Pulmonary artery endothelial cell (primary cell): ENCODE measurements at places on chromosomes 16 and 17.

DNA sequence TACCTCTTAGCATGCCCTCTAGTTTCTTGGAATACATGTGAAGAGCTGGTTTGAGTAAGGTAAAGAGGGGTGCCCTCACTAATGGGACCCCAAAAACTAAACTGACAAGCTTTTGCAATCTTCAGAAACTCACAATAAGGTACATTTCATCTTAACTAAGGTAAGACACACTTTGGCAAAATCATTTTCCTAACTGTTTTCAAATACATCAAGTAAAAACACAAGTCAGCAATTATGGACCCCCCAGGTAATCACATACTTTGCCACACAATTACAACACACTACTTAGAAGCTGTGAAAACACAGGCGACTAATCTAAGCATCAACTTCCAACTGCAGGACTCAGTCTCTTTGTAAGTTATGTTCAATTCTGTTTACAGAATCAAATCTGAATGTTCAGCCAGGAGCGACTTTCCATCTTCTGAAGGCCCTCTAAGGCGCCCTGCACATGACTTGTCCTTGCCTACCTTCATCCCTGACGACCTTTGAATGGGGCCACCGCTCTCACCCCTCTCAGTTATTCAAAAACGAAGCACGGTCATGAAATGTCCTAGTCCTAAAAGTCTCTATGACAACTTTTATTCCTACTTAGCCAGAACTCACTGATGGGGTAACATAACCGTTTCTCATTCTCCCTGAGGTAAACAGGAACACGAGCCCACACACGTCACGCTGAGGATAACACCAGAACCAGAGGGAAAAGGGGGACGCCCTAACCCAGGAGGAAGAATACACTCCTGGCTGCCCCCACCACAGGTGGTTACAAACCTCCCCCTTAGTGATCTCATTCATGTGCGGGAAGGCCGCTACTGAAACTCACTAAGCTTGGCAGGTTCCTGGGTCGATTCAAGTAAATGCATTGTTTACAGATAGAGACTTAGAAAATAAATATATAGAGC, 5.5 kb downstream of the CREBBP start:
- DNase-seq = no peak

DNA sequence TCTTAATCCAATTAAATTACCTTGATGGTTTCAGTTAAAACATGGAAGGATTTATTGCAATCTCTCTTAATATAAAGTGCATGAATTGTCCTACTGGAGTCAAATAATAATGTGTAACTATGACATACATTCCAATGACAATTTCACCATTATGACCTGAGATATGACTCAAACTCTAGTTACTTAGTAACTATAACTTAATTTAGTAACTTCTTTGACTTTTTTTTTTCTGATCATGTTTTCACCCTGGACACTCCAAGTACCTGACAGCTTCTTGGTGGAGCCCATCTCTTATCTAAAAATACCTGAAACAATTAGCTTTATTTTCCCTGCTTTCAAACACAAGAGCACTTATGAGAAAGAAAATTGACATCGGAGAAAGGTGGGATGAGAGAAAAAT, 123.7 kb downstream of the STX8 start:
- DNase-seq = no peak

GRCh38 chr17:6903326-6903900, 71.9 kb upstream of the TEKT1 start:
- DNase-seq = no peak

GRCh38 chr16:57764341-57765159, 29.0 kb downstream of the KATNB1 start:
- peak; percentile 33 for DNase-seq

DNA sequence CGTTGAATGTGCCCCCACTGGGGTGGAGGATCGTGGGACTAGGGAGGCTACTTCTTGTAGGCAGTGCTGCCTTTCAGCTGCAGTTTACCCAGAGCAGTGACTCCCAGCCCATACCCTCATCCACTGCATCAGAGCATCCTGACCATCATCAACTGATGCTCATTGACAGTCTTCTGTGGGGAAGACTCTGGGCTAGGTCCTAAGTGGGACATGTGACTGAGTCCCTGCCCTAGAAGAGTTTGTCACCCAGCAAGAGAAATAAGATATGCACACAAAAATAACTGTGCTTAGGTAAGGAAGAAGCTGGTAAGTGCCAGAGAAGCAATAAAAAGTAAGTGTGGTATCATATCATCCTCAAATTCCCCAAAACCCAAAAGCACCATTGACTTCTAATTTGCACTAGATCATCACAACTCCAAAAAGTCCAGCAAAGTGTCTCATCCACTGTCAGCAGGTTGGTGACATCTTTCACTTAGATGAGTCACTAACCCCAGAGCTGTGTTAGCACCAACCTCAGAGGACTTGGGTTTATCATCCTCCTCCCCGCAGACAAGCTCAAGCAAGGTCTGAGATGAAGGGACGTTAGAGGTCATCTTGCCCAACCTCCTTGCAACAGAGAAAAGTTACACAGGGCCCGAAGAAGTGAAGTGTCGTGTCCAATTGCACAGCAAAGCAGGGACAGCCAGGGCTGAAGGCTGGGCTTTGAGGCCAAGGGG, 99.0 kb downstream of the CCDC182 start:
- DNase-seq = no peak

DNA sequence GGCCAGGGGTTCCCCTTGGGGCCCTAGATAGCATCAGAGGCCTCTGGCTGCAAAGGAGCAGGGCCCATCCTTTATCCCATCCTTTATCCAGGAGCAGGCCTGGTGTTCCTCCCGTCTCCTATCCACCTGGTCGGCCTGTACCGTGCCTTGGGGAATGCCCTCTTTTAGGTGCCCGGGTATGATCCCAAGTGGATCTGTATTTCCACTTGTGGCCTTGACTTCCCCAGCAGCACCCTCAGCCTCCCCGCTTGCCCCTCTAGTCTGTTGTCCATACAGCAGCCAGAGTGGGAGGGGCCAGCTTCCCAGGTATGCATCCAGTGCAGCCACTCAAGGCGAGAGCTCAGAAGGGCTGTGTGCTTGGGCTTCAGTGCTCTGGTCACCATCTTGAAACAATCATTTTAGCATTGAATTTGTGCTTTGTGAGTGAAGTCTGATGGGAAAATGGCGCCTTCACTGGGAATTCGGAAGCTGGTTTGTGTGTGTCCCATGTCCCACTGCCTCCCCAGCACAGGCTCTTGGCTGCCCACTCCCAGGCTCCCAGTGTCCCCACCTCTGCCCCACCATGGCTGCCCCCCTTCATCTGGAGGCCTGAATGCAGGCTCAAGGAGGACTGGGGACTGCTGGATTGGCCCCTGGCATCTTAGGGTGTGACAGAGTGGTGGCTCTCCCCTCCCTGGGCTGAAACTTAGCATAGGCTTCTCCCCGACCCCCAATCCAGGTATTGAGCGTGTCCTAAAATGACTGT, 3.3 kb upstream of the RNF112 start:
- DNase-seq = no peak

DNA sequence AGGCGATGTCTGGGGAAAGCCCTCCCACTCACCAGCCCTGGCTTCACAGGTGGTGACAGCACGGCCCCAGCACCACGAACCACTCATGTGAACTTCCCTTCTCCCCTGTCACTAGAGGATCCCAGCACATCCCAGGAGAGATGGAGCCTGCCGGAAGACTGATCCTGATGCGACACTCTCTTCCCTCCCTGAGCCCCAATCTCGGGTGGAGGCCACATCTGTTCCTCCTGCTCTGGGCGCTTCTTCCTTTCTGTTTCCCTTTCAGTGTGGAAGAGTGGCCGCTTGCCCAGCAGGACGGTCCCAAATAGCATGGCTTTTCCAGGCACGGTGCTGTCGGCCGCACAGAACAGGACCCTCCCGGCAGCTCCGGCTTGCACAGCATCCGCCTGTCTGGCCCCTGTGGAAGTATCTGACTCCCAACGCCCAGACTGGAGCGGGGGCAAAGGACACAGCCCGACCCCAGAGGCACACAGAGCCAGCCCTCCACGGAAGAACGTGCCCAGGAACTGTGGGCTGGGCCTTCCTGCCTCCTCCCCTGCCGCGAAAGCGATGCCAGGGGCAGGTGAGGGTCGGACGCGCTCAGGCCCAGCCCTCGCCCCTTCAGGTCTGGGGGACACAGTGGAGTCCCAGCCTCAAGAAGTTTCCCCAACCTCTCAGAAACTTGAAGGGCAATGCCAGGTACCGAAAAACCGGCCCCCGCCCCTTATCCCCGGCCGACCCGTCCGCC, 37.6 kb downstream of the CBFA2T3 start:
- no peak for DNase-seq

- DNase-seq = no peak
Observed at GRCh38 chr16:83404261-83404660, 403.5 kb upstream of the HSBP1 start.

DNA sequence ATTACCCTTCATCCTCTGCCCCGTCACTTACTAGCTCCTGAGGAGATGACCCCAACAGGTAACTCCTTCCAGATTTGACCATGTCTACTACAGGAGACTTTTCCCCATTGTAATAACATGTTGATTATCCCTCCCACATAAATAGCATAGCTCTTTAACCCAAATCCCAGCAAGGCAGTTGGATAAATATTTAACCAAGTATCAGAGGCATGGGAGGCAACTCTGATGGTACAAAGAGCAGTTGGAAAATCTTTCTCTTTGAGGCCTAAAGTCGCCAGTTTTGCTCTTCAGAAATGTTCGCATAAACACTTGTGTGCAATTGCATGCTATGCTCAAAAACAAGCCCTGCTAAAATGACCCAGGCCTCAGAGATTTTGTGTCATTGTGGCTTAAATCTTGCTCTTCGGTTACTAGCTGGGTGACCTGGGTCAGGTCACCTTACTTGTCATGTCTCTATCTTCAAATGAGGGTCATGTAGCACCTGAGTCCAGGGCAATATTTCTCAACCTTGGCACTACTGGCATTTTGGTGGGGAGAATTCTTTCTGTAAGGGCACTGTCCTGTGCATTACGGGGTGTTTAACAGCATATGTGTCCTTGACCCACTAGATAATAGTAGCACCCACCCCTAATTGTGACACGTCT, 48.8 kb downstream of the HSD17B2 start:
- no peak for DNase-seq

DNA sequence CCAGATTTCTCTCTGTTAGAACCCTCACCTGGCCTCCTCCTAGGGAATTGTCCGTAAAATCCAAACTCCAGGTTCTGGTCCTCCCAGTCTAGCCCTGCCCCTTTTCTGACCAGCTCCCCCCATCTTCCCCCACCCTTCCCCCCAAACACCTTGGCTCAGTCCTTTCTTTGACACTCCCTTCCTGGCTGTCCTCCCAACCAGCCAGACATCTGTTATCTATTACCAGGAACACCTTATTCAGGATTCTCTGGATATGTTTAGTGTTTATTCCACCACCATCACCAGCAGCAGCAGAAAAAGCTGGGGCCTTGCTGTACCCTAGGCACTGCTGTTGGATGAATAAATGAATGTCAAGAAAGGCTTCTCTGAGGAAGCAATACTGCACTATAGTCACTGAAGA, 4.0 kb upstream of the CMTM3 start:
- DNase-seq = no peak

DNA sequence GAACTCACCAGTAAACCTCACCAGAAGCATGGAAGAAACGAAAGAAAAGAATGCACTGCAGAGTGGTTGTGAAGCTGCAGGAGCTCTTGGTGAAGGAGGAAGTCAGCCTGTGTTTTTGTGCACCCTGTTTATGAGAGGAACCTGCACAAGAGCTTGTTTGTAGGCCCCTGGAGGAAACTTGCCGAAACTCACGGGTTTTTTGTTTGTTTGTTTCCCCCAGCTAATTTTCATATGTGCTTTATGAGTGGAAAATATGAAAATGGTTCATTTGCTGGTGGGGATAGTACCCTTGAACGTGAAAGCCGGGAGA, 222.7 kb downstream of the C16orf95 start:
- DNase-seq = no peak

- DNase-seq = no peak
Observed at GRCh38 chr16:17403859-17404545, 66.8 kb downstream of the XYLT1 start.

- DNase-seq = no peak
Observed at GRCh38 chr16:85955566-85955965, 56.6 kb downstream of the IRF8 start.

DNA sequence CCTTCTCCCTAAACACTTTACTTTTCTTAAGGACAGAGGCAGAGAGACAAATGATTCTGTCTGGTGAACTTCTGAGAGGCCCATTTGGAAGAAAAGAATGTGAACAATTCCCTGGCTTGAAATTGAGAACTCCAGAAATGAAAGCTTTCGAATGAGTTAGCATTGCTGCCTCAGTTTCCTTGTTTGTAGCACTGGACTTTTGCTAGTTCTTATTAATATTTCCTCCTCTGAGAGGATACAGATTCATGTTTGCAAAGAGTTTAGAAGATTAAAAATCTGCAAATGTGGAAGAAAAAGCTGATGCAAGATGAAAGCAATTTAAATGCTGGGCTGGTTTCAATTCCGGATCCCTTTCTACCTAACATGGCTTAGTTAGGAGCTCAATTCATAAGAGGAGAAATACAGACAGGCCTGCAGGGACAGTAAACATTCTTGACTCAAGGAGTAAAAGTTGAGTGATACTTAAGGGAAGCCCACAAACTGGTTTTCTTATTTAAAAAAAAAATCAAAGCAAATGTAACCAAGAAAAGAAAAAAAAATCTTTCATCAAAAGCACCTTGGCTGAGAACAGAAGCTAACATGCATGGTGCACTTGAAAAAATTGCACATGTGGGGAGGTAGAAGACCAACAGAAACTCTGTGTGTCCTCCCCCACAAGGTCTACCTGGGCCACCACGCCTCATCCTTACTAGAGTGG, 27.1 kb downstream of the HNF1B start:
- no peak for DNase-seq

DNA sequence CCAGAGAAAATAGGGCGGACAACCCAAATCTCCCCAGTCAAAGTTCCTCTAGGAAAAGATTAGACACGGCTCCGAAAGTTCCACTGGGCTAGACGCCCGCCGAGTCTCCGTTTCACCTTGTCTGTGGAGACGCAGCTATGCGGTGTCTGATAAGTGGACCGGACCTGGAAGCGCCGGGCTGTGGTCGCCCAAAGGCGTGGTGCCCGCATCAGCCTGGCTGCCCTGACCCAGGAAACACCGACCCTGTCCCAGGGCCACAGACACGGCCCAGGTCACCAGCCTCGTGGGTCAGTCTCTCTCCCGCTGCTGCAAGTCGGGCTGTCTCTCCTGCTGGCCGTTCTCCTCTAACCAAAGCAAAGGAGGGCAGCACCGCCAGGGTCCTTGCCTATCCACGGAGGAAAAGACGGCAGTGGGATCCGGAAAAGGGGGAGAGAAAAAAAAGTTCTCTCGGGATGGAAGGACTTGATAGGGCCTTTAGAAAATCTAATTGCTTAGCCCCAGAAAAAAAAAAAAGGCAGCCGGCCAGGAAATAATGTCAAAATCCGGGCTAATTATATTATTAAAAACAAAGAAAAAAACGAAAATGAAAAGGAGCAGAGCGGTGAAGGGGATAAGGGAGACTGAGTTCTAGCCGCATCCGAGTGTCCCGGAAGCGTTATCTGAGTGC, 13.9 kb upstream of the FOXF1 start:
- DNase-seq = no peak

DNA sequence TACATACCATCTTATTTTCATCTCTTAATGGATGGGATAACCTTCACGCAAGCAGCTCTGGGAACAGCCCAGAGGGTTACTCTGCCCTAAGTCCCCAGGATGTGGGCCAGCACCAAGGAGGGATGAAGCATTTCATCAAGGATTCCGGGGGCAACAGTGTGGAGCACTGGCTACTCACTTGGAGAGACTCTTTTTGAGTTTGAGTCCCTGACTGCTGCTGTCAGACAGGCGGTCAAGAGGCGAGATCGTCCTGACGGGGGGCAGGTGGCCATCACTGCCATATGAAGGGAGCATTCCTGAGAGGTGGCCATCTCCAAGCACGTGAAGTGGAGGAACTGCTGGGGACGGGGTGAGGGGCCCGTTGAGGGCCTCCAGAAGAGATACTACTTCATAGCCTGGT, 18.1 kb upstream of the FOXJ1 start:
- no peak for DNase-seq
